NCI-H2081 treated with DMSO at 0.1 percent for 48 hours (cell line): ENCODE measurements at places on chromosomes 1 and 21.

DNA sequence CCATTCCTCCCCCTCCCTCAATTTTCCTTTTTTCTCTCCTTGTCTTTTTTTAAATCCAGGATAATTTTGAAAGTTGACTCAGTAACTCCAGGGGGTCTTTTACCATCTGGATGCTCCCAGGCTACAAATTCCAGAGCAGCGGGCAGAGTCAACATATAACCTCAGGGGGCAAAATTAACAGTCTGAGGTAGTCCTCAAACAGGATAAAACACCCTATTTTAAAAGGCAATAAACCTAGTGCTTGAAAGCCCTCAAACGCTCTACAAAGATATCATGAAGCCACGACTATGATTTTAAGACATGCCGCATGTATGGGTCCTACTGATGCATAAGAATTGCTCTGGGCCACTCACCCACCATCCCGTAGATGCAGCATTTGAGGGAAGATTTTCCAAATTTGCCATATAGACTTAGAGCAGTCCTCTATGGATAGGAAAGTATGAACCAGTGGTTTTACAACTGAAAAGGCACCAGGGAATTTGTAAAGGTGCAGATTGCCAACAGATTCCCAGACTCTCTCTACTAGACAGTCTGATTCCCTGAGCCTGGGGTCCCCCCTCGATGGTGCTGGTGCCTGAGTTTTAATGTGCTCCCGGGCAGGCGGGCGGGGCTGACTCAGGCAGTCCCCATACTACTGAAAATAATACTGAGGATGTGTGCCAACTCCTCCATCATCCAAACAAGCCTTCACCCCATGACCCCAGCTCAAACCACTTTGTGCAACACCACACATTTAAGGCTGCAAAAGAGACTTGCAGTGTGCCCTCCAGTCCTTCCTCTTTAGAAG lies 37.2 kb downstream of the PTPN14 start:
- no peak for DNase-seq

- no peak for DNase-seq
Observed at GRCh38 chr1:236472850-236473788, 50.7 kb upstream of the LGALS8 start.

DNA sequence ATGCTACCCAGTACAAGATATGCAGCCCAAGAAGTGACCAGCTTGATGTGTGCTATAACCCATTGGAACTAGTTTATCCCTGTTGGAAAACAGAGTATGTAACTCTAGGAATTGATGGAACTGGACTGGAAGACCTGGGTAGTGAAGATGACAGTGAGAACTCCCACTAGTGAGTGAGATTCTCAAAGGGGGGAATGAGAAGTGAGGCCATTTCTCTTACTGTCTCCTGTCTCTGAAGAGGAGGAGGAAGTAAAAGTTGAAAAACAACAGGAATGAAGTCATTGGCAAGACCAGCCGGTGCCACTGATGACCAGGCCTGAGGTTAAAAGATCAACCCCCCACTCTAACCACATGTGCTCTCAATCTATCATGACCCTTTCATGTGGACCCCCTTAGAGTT lies 20.9 kb downstream of the PLA2G2F start:
- no peak for DNase-seq

DNA sequence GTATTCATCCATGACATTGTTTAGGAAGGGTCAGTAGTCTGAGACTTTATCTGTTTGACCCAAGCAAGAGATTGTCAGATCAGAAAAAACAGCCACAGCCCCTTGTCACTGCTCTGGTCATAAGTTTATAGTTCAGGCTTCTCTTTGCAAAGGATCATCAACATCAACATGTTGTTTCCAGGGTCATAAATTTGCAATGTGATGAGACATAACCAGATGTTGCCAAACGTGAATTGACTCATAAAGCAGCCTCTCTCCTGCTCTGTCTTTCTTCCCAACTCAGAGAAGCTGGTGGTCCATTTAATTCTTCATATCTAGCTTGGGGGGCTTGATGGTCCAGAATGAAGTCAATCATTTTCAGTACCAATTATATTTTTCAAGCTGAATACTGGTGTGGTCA lies 507.2 kb upstream of the PBX1 start:
- no peak for DNase-seq

- DNase-seq, result no peak
Observed at GRCh38 chr1:8097077-8097799, 71.1 kb upstream of the ERRFI1 start.

DNA sequence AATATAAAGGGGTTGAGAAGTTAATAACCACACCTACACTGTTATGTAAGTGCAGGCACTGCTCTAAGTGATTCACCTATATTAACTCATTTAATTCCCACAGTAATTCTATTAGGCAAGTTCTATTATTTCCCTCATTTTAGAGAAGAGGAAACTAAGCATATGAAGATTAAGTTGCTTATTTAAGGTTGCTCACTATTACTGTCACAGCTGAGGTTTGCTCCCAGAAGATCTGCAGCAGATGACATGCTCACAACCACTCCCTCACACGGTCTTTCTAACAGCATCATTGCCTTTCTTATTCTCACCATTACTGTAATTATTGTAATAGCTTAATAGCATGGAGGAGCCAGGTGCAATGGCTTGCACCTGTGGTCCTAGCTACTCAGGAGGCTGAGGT lies 196.4 kb upstream of the GREM2 start:
- DNase-seq, result no peak

- DNase-seq, result no peak
Observed at GRCh38 chr1:14842361-14842760, 243.9 kb downstream of the KAZN start.

- no peak for DNase-seq
Observed at GRCh38 chr1:74596717-74597116, 76.9 kb downstream of the ERICH3 start.

DNA sequence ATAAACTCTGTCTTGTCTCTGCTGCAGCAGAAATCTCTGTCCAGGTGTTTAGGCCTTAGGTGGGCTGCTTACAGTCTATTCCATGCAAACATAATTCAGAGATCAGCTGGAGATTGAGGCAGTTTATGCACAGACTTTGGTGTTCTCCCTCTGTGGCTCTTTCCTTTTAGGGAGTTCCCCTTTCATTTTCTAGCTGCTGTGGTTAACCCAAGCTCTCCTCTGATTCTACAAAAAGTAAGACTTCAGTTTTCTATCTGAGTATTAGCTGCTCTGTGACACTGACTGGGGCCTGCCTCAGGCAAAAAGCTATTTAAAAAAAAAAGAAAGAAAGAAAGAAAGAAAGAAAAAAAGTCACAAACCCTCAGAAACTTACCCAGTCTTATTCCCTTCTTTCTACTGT lies 211.1 kb downstream of the CAMTA1 start:
- DNase-seq, result no peak
